ENCODE measurements at places on chromosomes 3 and 15.

- DNase-seq: no peak
Observed at GRCh38 chr3:112811131-112811884, 35.4 kb downstream of the CD200R1L start.

- no peak for DNase-seq
Observed at GRCh38 chr3:148839805-148840204, 12.2 kb downstream of the CPB1 start.

DNA sequence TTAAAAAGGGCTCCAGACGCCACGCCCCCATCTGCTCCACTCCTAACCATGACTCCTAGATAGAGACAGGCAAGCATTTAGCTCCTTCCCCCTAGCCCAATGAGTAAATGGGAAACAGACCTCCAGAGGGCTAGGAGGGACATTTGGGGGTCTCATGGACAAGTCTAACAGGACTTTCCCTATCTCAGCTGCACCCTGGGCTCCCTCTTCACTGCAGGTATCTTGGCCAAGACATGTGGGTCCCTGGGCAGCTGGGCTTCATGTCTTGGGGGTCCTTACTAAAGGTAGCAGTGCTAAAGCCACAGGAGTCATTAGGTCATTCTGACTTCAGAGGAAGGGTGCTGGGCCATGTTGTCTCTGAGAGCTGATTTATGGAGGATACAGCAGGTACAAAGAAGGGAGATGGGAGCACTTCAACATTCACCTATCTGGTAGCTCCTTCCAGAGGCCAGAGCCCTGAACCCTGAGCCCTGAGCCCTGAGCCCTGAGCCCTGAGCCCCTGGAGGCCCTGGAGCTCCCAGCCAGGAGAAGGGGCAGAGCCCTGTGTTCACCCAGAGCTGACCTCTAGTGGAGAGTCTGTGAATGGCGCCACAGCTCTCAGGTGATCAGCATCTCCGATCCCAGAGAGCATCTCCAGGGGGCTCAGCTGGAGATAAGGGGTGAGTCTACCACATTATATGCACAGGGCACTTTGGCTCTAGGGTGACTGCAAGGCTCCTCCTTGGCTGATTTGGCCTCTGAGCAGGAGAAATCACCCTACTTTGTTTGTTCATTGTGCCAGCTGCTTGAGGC lies 40.1 kb upstream of the EPHB1 start:
- DNase-seq: no peak

DNA sequence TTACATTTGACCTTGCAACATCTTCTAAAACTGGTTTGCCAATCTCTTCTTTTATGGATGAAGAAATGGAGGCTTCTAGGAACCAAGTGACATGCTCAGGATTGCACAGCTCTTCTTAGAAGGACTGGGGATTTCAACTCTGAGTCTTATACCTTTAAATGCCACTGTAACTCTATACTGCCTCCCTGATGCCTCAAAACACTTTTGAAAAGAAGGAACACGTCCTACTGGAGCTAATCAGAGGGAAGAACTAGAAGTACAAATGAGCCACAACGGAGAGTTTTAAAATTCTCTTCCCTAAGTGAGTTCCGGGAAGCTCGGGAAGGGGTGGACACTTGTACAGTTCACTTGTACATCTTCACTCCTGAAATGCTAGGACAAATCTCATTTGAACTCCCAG lies 949 bp upstream of the MITF start:
- DNase-seq: no peak

- no peak for DNase-seq
Observed at GRCh38 chr15:44738340-44738984, 2.1 kb downstream of the TRIM69 start.

GRCh38 chr3:158456114-158456513 lies 114.9 kb upstream of the MLF1 start:
- no peak for DNase-seq
